Stimulated activated CD4-positive, alpha-beta T cell treated with anti-CD3 and anti-CD28 coated beads, Interleukin-15, amount 100 ng/mL, for 1 hour (primary cell): ENCODE measurements at places on chromosomes 4 and X.

- no peak for DNase-seq
These were observed 75.9 kb downstream of the INTS12 start for GRCh38 chr4:105632599-105632998.

GRCh38 chr4:40661803-40662202 lies 32.1 kb upstream of the RBM47 start:
- DNase-seq, result no peak

DNA sequence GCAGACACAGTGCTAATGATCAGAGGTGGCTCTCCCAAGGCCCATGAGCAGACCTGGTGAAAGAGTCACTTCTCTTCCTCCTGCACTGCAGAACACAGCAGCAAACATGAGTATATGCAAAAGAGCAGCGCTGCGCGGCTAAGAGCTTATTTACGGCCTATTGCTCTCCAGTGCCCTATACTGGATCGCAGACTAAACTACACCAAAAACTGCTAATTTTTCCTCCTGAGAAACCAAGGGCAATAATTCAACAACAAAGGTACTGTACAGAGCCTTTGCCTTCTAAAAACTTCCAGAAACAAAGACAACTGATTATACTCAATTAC lies 702.5 kb downstream of the ARAP2 start:
- no peak for DNase-seq

- no peak for DNase-seq
These were observed 74.3 kb downstream of the DCHS2 start for GRCh38 chr4:154417373-154417673.
